ENCODE measurements at places on chromosomes 5 and 9. TPM values are rescaled to one million over a fixed set of nuclear protein-coding genes. Genes with fewer than 3 reads are reported as not detected.

The OR1J4 gene
- not detected for total RNA-seq

The CDH18 gene
- total RNA-seq, result not detected

The SLF1 gene
- 2.9 TPM for total RNA-seq

The FOXD4L4 gene
- not detected for total RNA-seq

The CDHR2 gene
- total RNA-seq, result not detected

The NREP gene
- total RNA-seq, result 9.8 TPM

The EPB41L4A gene
- total RNA-seq, result 3.6 TPM

The GNA14 gene
- not detected for total RNA-seq

Data from tracheal epithelial cell (primary cell).